Left renal cortex interstitium (tissue), 4 donors: ENCODE measurements at places on chromosomes 7 and 10.

DNA sequence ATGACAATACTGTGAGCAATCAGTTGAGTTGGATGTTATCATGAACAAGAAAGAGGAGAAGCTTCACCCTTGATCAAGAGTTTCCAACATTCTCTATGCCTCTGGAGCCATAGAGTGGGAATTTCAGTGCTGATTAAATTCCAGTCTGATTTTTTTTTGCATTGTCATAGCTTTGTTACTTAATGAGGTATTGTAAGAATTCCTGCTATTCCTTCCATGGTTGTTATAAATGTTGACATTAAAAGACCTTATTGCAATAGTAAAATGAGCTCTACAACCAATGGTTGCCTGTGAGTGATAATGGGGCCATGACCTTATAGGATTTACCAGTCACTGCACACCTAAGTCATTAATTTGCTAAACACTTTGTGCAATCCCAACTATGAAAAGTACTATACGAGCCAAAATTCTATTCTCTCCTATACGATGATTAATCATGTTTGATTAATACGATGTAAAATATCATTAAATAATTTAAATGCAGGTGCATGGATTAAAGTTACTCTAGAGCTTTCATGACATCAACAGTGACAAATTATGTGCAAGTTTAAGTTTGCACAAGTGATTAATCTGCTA, 353.2 kb upstream of the KLF6 start:
- no peak for DNase-seq

DNA sequence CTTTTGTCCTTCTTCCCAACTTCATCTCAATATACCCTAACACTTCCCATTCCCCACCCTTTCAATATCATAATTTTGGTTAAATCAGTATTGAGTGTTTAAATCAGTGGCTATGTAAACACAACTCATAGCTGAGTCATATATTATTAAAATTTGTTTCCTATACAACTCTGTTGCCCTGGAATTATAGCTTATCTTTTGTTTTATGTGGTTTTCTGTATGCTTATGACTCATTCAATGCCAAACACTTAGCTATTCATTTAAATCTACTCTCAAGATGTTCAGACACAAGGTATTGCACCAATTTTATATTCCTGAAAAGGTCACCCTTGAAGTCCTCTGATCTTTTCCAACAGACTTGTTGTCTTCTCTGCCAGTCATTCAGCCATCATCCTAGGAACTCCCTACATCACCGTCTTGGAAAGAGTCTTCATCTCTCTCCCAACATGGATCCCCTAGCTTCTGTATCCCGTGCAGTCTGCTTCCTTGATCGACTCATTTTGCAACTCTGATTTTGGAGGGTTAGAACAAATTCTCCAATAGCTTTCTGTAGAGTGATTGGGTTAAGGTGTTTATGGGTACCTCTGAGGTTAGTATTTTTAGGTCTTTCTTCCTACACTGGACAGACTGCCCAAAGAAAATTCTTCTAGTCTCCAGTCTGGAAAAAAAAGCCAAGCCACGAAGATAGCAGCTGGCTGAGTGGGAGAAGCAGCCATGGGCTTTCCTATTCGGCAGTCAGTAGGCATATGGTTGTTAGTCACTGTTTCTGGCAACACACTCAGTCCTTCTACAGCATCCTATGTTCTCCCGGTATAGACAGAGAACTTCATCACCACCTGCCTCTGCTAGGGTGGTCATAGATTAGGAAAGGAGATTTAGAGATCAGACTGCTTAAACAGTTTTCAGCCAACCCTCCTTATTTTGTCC, 102.1 kb downstream of the CRPPA start:
- no peak for DNase-seq

DNA sequence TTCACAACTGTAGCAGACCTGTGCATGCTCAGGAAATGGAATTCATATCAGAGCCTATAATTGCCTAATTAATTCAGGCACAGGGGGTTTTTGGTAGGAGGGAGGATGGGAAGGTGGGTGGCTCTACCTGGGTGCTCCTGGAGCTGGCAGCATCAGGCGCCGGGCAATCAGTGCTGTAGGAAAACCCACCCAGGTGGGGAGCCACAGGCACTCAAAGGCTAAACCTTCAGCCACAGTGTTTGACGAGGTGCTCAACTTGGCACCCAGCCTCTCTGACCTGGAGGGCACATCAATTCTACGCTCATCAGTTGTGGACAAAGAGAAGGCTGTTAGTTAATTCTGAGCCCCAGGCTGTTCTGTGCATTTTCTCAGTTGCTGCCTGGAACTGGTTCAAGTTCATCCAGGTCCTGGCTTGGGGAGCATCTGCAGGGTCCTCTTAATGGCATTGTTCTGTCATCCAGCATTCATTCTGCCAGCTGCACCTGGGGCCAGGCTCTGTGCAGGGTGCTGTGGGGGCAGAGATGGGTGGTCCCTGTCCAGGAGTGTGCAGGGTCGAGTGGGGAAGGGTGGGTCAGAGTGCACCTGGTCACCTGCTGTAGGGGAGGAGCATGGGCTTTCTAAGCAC, 54.1 kb upstream of the NPTX2 start:
- no peak for DNase-seq

DNA sequence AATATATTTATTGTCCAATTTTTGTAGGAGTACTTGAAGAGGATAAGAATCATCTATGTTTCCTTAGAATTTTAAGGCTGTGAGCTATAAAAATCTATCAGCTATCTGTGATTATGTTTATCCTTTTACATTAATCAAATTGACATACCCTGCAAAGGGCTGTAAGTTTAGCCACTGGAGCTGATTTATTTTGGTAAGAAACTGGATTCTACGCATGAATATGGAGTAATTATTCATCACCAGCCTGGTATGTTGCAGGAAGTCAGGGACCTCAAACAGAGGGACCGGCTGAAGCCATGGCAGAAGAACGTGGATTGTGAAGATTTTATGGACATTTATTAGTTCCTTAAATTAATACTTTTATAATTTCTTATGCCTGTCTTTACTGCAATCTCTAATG, 696.9 kb downstream of the DNAJB9 start:
- no peak for DNase-seq

GRCh38 chr7:158357106-158357897, 230.3 kb downstream of the PTPRN2 start:
- DNase-seq = no peak

DNA sequence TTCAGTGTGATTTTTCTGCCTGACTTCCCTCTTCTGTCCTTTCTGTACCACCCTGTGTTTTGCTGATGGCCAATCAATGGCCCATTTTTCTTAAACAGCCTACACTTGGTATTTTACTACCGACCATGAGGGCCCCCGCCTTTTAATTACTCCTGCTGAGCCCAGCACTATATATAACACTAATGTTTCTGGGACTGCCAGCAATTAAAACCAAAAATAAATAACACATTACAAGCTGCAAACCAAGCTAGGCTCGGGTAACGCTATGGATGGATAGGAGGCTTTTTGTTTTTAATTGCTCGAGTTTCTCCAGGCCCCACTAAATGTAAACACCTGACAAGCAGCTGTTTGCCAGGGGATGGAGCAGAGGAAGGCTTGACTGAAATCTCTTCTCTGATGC, 915.4 kb upstream of the AUTS2 start:
- DNase-seq = no peak

GRCh38 chr7:104956753-104957450, 57.1 kb upstream of the KMT2E start:
- no peak for DNase-seq

GRCh38 chr7:149811221-149811620, 27.0 kb upstream of the ZNF862 start:
- DNase-seq = no peak

DNA sequence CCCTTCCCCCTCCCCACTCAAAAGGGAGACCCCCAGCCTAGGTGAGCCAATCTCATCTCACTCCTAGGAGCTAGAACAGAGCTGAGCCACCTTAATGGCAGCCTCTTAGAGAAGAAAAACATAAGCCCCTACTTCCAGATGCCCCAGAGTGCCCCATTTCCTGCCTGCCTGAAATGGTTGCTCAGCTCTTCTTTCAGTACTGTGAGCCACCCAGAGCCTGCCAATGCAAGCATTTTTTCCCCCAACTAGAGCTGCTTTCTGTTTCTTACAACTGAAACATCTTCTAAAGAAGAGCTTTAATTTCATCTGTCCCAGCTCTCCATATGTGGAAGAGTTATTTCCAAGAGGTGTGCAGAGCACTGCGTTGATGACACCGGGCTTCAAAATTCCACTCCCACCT, 136.7 kb downstream of the PLPP4 start:
- DNase-seq = no peak

DNA sequence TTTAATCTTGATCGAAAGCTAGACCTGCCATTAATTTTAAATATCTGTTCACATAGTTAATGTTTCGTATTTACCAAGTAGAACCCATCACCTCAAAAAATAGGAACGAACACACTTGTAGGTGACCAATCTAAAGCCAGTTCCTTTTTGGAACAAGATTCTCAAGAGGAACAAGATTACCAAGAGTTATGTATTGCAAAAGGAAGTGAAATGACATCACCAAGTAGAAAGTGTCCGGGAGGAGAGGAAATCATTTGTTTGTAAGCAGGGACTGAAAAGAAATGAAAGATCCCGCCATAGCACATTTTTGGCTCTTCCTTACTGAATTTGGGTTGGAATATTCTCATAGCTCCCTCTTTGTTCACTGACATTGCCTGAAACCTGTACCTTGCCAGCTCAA, 1200.5 kb downstream of the SORCS1 start:
- no peak for DNase-seq

DNA sequence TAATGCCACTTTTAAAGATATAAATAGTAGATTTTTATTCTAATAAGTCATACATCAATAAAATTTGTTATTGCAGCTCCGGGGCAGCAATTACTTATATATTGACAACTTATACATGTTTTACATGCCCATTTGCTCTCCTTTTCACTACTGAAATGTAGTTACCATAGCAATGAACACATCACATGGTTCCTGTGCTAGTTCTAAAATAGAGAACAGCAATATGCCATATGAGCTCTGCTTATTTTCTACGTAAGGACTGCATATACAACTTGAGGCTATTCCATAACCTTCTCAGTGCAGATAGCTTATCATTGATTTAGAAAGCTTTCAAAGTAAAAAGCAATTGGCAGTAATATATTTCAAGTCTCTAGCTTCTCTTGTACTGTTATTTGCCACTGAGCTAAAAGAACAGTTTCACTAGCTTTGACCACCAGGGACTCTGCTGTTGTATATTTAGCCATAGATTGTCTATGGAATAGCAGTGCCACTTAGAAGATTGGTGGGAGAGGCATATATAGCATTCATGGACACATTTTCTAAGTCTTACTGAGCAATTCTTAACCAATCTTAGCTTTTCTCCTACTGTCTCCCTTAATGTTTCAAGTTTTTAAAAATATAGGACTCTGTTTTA, 270.2 kb upstream of the KAT6B start:
- no peak for DNase-seq

GRCh38 chr10:82210331-82210730, 335.3 kb downstream of the NRG3 start:
- DNase-seq = no peak

- DNase-seq = no peak
These were observed 316.6 kb downstream of the PAXIP1 start for GRCh38 chr7:154686305-154686704.

DNA sequence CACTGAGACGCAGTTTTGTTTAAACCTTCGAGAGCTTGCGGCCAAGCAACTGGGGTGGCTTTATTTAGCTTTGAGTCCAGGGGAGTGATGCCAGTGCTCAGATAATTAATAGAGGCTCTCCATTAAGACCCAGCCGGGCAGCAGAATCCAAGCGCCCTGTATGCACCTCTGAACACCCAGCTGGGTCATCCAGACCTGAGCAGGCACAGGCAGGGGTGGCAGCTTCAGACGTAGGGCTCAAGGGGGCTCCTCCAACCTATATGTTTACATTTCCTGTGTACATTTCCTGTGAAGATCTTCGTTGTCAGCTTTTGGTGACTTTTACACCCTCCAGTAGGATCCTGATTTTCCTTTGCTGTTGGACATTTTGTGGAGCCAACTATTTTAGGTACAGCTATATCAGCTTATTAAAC, 719.5 kb downstream of the LRMDA start:
- no peak for DNase-seq

DNA sequence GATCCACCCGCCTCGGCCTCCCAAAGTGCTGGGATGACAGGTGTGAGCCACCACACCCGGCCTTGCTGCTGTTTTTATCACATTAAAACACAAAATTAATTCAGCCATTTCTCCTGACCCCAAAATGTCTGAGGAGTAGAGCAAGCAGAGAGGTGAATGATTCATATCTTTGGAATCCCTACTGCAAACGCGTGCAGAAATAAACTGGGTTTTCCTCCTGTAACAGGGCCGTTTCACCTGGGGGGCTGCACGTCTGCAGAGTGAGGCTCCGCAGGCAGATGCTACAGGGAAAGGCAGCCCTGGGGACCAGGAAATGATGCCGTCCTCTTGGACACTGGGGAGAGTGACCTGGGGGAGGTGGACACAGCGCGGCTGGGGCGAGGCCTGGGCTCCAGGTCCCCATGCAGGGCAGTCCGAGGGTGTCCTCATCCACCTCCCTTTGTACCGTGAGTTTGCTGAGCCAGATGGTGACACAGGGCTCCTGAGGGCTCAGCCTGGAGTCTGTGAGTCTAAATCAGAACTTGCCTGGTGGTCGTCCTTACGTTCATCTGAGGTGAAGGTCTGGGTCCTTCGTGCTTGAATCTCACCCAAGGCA, 41.9 kb downstream of the PDGFA start:
- no peak for DNase-seq

DNA sequence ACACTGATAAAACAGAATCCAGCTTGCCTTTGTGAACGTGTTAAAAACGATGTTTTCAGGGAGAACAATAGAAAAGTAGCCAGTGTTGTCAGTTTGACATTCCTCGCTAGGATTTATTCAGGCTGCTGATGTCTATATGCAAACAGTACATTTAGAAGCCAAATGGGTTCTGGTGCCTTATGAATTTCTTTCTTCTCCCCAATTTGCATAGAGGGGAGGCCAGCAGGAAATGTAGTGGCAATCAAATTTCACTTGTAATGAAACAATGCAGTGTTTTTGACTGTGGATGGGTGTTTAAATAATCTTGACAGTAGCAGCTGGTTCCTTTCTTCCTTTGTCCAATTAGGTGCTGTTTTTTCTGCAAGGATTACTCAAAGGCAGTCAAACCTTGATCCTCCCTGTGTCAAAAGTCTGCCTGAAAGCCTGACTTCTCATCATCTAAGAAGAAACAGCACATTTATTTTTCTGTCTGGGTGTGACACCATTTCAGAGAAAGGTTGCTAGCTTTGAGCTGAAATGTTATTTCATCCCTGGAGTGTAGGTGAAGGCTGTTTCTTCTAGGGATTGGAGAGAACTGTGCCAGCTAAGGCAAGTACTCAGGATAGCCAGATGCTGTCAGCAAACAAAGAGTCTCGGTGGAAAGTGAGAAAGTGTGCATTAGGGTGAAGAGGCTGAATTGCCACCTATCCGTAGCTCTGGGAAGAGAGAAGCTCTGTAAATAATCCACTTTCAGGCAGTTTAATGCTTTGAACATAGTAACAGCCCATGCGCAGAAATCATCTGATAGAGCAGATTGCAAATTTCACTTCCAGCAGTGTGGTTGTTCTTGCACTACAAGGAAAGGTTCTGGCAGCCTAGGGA, 36.6 kb upstream of the ZNRF2 start:
- DNase-seq = no peak

GRCh38 chr7:43870316-43870715, 999 bp upstream of the MRPS24 start:
- DNase-seq = no peak
